ENCODE measurements at places on chromosomes 12 and 14.

GRCh38 chr14:95334044-95334443 lies 14.3 kb upstream of the CLMN start:
- DNase-seq: no peak

DNA sequence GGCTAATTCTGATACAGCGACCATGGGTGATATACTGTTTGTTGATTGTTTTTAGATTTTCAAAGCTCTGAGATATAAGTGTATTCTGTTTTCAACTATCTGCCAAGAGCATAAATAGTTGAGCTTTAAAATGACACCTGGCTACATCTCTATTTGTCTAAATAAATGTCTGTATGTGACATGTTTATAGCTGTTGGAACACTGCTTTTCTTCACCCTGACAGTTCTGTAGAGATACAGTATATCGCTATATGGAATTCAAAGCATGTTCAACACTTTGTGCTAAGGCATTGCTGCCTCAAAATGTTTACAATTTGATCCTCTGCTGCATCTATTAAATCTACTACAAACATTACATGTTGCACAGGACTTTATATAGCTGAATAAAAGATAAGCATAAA lies 27.4 kb upstream of the MGAT4C start:
- DNase-seq: no peak

- DNase-seq: no peak
Measured at GRCh38 chr12:87756111-87756510, 273.1 kb downstream of the C12orf50 start.

GRCh38 chr12:23684121-23684520 lies 265.3 kb downstream of the SOX5 start:
- no peak for DNase-seq

DNA sequence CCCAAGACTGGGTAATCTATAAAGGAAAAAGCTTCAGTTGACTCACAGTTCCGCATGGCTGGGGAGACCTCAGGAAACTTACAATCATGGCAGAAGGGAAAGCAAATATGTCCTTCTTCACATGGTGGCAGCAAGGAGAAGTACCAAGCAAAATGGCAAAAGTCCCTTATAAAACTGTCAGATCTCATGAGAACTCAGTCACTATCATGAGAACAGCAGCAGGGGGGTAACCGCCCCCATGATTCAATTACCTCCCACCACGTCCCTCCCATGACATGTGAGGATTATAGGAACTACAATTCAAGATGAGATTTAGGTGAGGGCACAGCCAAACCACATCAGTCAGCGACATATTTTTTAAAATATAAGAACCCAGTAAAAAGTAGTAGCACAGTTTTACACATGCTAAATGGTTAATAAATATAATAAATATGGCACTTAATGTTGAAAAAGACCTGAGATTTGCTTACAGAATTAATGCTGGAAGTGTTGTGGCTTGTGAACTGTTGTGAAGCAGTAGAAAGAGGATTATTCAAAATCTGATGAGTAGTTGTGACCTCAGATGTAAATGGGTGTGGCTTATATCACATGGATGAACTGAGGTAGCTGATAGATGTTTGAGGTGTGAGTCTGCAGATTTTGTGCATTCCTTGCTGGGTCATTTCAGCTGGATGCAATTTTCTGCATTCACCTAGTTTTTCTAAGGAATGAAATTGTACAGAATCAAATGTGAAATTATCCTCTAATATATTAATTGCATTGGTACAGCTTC lies 46.9 kb upstream of the CHPT1 start:
- DNase-seq: no peak

DNA sequence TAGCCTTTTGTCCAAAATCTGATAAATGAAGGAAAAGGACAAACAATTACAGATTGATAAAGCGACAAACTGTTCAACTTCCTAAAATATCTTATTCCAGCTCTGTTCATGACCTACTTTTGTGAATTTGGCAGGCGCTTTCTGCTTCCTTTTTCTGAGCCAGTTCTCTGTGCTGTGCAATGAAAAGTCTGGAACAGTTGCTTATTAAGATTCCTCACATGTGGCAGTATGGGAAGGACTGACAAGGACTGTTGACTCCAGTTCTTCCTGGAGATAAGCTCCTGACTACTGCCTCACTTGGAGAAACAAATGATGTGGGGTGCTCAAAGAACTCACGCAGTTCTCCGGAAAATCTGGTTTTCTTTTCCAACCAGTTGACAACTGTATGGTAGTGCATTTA lies 58.3 kb upstream of the ANP32D start:
- no peak for DNase-seq

DNA sequence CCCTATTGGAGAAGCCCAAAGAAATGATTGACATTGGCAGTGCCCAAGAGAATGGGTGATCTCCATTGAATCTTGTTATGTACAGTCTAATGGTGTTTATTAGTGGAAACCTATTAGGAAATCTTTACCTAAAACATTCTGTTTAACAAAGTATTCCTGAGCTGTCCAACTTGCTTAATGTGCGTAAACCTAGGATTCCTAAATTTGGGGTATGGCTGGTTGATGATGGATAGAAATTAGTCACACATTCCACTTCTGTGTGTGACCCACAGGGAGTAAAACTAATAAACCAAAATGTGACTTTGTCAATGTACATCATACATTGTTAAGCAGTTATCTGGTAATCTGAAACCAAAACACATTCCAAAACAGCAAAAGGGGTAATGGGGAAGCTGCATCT lies 761.3 kb downstream of the FSCB start:
- no peak for DNase-seq

DNA sequence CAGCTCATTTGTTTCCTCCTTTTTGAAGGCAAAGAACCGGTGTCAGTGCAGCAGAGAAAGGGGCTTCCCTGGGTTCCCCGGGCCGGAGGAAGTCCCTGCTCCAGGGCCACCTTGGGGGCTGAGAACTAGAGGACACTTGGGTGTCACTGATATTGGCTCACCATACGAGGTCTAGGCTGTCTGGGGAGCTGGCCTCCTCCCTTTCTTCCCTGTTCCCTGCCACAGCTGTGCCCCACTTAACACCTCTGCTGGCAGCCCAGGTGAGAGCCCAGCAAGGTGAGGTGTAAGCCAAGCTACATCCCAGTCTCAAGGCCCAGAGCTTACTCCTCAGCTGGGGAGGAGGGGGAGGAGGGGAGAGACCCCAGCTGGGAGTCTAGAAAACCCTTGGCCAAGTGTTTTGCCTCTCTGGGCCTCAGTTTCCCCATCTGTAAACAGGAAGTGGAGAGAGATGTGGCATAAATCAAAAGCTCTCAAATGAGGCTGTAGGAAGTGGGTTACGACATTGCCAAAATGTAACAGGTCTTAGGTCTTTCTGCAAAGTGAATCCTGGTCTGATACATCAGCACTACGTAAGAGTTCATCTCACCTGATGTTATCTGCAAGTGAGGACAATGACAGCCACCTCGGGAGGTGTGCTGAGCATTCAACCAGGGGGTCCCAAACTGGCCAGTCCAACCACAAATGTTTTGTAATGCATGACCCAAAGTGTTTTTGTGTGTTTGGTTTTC lies 25.5 kb downstream of the RASAL1 start:
- no peak for DNase-seq

DNA sequence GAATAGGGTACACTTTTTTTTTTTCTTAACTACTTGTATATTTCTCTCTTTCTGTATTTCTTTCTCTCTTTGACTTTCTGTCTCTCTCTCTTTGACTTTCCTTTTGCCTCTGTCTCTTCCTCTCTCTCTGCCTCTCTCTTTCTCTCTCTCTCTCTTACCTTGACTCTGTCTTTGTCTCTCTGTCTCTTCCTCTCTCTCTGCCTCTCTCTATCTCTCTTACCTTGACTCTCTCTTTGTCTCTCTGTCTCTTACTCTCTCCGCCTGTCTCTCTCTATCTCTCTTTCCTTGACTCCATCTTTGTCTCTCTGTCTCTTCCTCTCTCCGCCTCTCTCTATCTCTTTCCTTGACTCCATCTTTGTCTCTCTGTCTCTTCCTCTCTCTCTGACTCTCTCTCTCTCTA lies 62.4 kb upstream of the PRMT8 start:
- DNase-seq: no peak
